ENCODE measurements at places on chromosomes 1 and 21. TPM values are rescaled to one million over a fixed set of nuclear protein-coding genes. Genes with fewer than 3 reads are reported as not detected.

GRCh38 chr1:148373192-148373925, 109.7 kb downstream of the PPIAL4G start:
- H3K4me1 ChIP-seq: peaks cover 19% of the 10 kb centered on the region
- no peak overlapping the region for H3K27ac ChIP-seq
- H3K4me3 ChIP-seq: no peak overlapping the region
- DNase-seq: no peak
- H3K36me3 ChIP-seq: no peaks in the 10 kb centered on the region

Gene FAM110D
- not detected for total RNA-seq

DNA sequence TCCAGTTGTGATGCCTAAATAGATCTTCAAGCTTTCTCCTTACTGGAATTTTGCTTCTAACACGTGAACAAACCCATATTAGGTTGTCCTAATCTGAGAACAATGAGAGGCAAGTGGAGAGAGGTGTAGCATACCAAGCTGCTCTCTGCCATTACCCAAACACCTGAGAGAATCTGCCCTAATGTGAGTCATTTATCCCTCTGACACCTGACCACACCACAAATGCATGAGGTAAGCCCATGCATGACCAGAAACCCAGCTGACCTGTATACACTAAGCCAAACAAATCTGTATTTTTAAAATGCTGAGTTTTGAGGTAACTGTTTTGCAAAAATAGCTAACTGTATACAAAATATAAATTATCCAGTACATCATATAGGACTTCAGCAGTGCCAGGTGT, 1458.1 kb upstream of the B3GALT2 start:
- no peaks in the 10 kb centered on the region for H3K4me1 ChIP-seq
- no peaks in the 10 kb centered on the region for H3K36me3 ChIP-seq
- no peak for DNase-seq
- no peak overlapping the region for H3K27ac ChIP-seq
- H3K4me3 ChIP-seq: no peak overlapping the region

Gene IL24
- total RNA-seq: not detected

DNA sequence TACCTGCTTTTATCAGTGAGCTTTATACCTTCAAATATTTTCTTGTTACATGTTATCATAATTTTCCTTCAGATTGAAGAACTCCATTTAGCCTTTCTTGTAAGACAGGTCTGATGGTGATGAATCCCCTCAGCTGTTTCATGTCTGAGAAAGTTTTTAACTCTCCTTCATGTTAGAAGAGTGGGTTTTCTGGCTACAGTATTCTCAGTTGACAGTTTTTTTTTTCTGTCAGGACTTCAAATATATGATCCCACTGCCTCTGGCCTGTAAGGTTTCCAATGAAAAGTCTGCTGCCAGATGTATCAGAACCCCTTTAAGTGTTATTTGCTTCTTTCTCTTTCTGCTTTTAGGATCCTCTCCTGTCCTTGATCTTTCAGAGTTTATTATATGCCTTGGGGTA, 248.2 kb downstream of the LBR start:
- no peak overlapping the region for H3K27ac ChIP-seq
- no peaks in the 10 kb centered on the region for H3K27me3 ChIP-seq
- DNase-seq: no peak
- H3K4me1 ChIP-seq: no peaks in the 10 kb centered on the region

Gene PLA2G2A
- total RNA-seq: not detected

- H3K36me3 ChIP-seq: no peaks in the 10 kb centered on the region
- H3K27me3 ChIP-seq: no peaks in the 10 kb centered on the region
- no peak overlapping the region for H3K4me3 ChIP-seq
- no peak overlapping the region for H3K27ac ChIP-seq
- no peak for DNase-seq
Measured at GRCh38 chr1:64579767-64580166, 109.8 kb downstream of the CACHD1 start.

- H3K27ac ChIP-seq: no peak overlapping the region
- no peaks in the 10 kb centered on the region for H3K36me3 ChIP-seq
- H3K27me3 ChIP-seq: no peaks in the 10 kb centered on the region
- no peak for DNase-seq
- H3K4me1 ChIP-seq: no peaks in the 10 kb centered on the region
- H3K4me3 ChIP-seq: no peak overlapping the region
Measured at GRCh38 chr1:239434181-239434580, 47.8 kb downstream of the CHRM3 start.

DNA sequence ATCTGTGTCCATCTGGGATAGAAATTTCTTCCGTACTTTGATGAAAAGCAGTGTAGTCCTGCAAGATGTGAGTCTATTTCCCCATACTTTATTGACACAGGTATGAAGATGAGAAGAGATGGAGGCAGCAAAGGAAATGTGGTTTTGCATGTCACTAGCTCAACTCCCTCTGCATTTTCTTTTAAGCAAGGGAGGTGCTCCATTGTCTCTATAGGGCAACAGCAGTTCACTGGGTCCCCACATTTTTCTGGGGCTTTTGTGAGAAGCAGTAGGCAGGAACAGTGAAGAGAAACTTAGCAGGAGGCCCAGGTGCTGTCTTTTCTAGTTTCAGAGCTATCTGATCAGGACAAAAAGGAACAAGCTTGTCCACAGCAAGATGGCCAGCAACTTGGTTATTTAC, 37.1 kb downstream of the C21orf91 start:
- H3K4me3 ChIP-seq: no peak overlapping the region
- H3K36me3 ChIP-seq: peaks cover 6% of the 10 kb centered on the region
- DNase-seq: no peak
- H3K4me1 ChIP-seq: peaks cover 4% of the 10 kb centered on the region

GRCh38 chr1:217953922-217954321, 322.8 kb downstream of the SPATA17 start:
- no peaks in the 10 kb centered on the region for H3K4me1 ChIP-seq
- no peaks in the 10 kb centered on the region for H3K36me3 ChIP-seq

DNA sequence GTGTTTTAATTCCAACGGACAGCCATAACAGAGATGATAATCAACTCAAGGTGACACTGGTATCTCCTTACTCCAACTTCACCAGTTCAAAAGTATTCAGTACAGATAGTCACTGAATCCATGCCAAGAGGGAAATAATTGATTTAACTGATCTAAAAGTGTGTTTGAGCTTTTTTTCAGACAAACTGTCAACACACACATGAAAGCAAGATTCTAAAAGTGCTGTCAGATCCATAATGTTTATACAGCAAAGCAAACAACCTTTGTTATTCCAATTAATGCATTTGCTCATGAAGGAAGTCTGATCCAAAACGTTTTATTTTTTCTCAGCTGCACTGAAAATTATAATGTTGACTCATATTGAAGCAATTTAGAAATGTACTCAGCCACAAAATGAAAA, 5.9 kb upstream of the PRKAA2 start:
- H3K27me3 ChIP-seq: peaks cover 18% of the 10 kb centered on the region
- H3K4me1 ChIP-seq: no peaks in the 10 kb centered on the region
- no peak overlapping the region for H3K4me3 ChIP-seq

- H3K4me1 ChIP-seq: no peaks in the 10 kb centered on the region
- peaks cover 11% of the 10 kb centered on the region for H3K36me3 ChIP-seq
- no peak overlapping the region for H3K27ac ChIP-seq
- H3K27me3 ChIP-seq: no peaks in the 10 kb centered on the region
- DNase-seq: no peak
- no peak overlapping the region for H3K4me3 ChIP-seq
Measured at GRCh38 chr1:43573066-43573800, 42.5 kb downstream of the PTPRF start.
